Fibroblast of lung (primary cell): ENCODE measurements at places on chromosomes 1 and 21. TPM values are rescaled to one million over a fixed set of nuclear protein-coding genes. Genes with fewer than 3 reads are reported as not detected.

GRCh38 chr1:221706876-221707582 is 34.9 kb downstream of the DUSP10 start:
- no peak for DNase-seq

DNA sequence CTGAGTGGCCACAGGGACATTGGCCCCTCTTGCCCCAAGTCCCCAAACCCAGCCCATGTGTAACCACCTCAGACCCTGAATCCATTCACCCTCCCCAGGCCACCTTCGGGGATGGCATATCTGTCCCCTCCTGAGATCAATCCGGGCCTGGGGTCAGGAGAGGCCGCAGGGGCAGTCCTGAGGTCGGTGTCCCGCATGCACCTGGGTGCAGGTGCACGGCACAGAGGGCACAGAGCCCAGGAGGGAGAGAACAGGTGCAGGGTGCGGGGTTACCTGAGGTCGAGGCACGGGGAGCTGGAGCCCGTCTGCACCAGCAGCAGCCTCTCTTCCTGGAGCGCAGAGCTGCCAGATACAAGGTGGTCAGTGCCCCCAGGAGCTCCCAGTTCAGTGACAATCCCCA is 16.8 kb downstream of the PANK4 start:
- DNase-seq, result no peak

DNA sequence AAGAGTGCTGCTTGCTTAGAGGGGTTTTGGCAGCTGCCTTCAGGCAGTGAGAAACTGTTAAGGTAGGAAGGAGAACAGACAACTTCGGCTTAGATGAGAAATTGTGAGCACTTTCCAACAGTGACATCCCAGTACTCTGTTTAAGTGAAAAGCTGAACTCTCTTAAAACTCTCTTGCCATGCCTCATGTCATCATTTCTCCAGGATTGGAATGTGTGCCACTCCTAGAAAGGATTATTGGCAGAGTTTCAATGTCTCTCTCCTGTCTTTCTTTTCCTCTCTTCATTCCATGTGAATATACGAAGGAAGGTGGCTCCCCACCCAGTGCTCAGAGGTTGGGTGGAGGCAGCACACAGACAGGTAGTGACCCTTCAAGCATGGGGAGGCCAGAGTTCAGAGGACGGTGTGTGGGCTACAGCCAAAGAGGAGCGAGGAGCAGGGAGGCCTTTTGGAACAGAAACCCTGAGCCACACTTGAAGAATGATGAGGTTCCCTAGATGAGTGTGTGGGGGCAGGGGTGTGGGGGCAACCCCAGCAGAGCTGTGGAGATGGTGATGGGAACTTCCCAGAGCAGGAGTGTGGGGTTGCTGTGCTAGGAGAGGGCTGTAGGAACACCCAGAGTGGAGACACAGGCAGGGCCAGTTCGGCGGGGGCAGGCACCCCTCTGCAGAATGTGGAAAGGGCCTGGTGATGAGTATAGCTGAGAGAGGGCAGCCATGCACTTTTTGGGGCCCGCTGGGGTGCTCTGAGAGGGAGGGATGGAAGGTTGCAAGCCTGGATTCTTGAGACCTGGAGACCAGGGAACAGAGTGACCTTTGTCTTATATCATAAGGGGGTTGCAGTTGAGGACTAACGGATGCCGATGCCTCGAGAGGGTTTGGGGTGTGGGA is 58.8 kb downstream of the GALNT2 start:
- no peak for DNase-seq

- no peak for DNase-seq
Measured at GRCh38 chr1:162716552-162716951, 74.0 kb upstream of the HSD17B7 start.

- peak; percentile 29 for DNase-seq
Measured at GRCh38 chr1:160083968-160084770, 2.8 kb downstream of the KCNJ9 start.

GRCh38 chr21:43726686-43727518 is 8.0 kb downstream of the PDXK start:
- no peak for DNase-seq

DNA sequence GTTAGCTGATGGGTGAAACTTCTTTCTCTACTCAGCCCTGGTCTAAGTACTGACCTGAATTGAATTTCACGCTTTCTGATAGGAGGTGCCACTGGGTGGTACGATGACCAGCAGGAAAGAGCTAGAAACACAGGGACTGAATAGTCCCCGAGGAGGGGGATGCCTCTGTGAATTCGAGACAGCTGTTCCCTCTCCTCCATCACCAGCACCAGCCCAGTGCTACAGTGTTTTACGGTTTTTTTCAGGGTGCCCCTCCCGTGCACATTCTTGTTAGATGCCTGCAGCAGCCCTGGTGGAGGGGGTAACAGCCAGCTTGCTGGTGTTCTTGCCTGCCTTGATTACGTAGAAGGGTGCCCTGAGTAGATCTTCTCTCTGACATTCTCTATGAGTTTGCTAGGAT is 7.1 kb downstream of the HUNK start:
- DNase-seq, result no peak

DNA sequence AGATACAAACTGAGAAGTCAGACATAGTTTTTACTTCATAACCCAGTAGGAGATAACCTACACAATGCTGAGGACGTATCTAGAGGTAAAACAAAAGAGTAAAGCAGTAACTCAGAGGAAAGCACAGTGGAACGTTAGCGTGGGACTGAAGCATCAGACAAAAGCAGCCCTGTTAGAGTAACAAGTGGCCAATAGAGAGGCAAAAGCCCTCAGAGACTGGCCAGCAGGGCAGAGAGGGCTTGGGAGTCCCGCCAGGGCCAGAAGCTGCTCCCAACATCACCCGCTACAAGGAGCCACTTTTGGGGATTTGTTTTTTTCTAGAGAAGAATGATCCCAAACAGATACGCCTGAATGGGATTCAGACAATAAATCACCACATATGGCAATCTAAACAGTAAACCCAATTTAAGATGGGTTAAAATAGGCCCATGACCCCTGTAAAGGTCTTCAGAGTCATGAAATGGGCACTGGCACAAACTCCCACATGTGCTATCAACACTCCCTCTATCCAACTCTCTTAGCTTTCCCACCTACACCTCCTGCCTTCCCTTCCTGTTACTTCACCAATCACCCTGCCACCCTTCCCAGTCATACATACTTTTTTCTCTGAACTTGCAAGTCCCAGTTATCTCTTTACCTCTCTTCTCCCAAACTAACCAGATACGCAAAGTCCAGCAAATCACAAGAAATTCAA is 17.2 kb downstream of the TADA1 start:
- no peak for DNase-seq

GRCh38 chr1:155073377-155074242 is 5.0 kb upstream of the EFNA3 start:
- no peak for DNase-seq

DNA sequence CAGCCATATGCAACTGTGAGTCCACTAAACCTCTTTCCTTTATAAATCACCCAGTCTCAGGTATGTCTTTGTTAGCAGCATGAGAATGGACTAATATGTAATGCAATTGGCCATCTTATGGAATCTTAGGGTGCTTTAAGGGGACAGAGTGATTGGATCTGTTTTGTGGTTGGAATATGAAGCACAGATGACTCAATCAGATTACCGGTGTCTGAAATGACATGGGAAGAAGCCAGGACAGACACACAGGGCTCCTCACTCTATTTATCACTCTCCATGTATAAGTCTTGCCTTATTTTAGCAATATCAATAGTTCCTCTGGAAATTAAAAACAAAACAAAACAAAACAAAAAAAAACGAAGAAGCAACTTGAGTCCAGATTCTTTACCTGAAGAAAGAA is 12.9 kb downstream of the KCNJ6 start:
- DNase-seq, result no peak

GRCh38 chr1:91499904-91500755 is 521 bp upstream of the CDC7 start:
- no peak for DNase-seq

GRCh38 chr1:11068600-11069473 is 9.0 kb upstream of the SRM start:
- DNase-seq, result no peak

GRCh38 chr1:212235857-212236256 is 49.4 kb upstream of the PPP2R5A start:
- no peak for DNase-seq

- no peak for DNase-seq
Measured at GRCh38 chr1:51301152-51301843, 29.1 kb downstream of the TTC39A start.

DNA sequence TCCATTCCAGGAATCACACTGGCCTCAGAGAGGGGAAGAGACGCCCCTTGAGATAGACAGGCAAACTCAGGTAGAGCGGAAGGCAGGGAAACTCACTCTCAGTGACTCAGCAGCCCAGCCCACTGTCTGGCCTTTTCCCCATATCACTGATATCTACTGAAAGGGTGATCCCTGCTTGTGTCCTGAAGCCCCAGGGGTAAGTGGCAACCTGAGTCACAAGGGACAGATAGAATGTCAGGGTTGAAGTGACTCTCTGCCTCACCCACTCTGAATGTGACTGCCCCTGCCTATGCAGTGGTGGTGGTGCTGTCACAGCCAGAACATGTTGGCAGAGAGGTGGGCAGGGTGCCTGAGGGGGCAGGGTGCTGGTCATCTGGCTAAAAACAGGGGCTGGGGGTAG is 157.5 kb upstream of the FGGY start:
- no peak for DNase-seq

GRCh38 chr1:218402786-218403120 is 57.6 kb downstream of the TGFB2 start:
- no peak for DNase-seq

DNA sequence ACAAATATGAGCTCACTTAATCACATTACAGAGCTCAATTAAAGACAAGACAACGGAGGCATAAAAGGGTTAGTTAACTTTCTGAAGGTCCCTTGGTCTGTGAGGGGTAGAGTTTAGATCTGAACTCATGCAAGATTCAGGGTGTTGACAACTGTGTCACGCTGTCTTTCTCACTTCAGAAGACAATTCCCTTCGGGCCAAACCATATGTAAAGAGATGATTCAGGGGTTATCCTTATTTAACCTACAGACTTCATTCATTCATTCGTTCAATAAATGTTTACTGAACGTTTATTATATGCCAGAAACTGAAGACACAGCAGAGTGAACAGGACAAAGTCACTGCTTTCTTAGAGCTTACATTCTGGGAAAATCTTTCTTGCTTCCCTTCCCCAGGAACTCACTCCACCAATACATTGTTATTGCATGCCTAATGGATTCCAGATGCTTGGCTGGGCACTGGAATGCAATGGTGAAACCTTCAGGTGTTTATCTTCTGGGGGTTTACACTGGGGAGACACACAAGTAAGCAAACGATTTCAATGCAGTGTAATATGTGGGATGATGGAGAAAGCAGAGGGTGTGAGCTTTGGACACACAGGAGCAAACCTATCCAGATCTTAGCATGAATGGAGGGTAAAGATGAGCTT is 6.4 kb downstream of the XCL1 start:
- DNase-seq, result peak; percentile 64

DNA sequence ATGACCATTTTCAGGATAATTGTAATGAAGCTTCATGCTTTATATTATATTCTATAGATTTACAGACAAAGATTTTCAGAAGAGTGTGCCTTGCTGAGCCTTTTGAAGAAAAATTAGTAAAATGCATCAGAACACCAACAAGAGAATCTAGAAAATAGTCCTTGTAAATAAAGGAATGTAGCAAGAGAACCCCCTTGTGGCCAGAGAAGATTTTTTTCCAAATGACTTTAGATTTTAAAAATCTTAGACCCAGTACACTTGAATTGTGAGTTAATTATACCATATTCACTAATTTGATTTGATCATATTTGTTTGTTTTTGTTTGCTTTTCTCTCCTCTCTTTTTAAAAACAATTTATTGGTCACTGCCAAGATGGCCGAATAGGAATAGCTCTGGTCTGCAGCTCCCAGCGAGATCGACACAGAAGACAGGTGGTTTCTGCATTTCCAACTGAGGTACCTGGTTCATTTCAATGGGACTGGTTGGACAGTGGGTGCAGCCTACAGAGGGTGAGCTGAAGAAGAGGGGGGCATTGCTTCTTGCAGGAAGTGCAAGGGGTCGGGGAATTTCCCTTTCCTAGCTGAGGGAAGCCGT is 12.8 kb upstream of the IFI44L start:
- peak; percentile 20 for DNase-seq

DNA sequence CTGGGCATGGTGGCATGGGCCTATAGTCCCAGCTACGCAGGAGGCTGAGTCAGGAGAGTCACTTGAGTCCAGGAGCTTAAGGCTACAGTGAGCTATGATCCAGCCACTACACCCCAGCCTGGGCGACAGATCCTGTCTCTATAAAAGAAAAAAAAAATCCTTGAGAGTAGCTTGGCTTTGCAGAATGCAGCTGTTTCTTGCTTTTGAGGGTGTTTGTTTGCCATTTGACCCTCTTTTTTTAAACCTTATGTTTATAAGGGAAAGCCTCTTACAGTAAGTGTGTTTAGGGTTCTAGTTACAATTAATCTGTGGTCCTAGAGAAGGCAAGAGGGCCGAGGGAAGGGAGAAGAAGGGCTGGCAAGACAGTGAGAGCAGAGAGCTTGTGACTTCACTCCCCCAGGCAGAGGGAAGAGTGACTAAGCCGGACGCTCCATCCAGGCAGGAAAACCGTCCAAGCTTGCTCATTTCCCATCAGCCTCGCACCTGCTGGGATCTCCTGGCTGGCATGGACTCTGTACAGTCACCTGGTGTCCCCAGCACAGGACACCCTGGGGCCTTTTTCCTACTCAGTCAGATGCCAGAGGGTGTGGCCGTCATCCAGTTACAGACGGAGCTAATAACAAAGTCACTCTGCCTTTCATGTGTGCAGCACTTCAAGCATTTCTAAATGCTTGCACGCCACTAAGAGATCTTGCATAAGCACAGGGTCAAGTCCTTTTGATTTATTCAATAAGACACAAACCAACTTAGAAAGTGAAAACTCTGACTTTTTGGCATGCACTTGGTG is 55.5 kb upstream of the PSEN2 start:
- peak; percentile 94 for DNase-seq

DNA sequence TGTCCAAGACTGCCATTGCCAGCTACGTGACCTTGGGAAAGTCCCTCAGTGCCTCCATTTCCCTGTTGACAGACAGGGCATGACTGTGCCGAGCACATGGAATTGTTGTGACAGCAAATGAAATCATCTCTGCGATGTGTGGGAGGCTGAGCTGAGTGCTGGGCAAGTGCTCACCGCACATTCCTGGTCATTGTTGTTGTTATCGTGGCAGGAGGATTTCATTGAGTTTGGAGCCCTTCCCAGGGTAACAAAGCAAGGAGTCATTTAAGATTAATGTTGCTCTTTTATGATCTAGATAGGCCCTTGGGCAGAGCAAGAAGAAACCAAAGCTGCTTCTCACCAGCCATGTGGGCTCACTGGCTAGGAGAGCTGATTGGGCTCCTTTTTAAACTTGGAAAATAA is 39.6 kb upstream of the ITPKB start:
- DNase-seq, result peak; percentile 51

DNA sequence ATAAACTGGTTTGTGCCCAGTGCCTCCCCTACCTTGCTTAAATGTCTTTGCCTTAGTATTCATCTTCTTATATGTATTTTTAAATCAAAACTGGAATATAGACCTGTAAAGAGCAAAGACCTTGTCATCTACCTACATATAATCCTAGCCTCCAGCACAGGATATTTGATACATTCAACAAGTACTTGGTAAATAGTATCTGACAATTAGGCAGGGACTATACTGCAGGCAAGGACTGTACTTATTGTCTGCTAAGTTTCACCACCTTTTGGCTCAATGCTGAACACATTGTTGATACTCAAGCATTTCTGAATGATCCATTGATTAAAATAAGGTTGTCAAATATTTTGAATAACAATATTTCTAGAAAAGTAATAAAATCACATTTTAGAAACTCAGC is 96.4 kb downstream of the PKN2 start:
- no peak for DNase-seq

The NPHS2 gene
- polyA plus RNA-seq, result not detected in 2 replicates

The SPRR1B gene
- polyA plus RNA-seq, result not detected in 2 replicates

The MOB3C gene
- polyA plus RNA-seq, result 6.6 and 9.1 TPM in 2 replicates

The TCHH gene
- polyA plus RNA-seq, result not detected in 2 replicates

The LEPROT gene
- polyA plus RNA-seq, result 58.2 and 101 TPM in 2 replicates

The RHEX gene
- not detected in 2 replicates for polyA plus RNA-seq
